Hematopoietic multipotent progenitor cell treated with erythropoietin and hydrocortisone succinate and interleukin-3 and kit ligand, for 15 days (in vitro differentiated cells): ENCODE measurements at places on chromosomes 2 and 18.

- DNase-seq, result no peak
Observed at GRCh38 chr2:235852526-235852920, 315.7 kb downstream of the GBX2 start.

DNA sequence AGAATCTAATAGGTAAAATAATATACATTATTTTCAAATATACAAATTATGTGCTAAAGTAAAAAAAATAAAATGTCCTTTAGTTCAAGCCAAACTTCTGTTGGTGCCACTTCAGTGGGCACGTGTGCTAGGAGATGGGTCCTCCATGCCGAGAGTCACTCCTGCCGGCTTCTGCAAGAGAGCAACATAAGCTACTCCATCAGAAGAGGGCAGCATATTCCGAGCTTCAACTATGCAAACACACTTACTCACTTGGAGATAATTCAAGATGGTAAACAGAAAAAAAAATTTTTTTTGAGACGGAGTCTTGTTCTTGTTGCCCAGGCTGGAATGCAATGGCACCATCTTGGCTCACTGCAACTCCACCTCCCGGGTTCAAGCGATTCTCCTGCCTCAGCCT is 24.4 kb downstream of the CNOT11 start:
- DNase-seq, result no peak

DNA sequence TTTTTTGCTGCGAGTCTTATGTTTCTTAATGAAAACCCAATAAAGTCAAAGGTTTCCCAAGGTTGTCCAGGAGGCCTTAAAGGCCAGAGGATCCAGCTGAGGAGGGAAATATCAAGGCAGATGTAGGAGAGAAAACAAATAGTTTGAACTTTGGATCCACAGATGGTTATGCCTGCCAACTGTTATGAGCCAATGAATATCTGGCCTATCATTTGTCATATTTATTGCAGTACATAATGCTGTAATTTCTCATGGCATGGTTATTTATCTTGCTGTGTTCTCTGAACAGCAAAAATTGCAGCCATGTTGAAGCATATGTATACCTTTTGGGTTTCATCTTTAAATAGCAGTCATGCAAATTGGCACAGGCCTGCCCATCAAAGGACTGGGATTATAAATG is 38.2 kb upstream of the CAVIN2 start:
- no peak for DNase-seq

DNA sequence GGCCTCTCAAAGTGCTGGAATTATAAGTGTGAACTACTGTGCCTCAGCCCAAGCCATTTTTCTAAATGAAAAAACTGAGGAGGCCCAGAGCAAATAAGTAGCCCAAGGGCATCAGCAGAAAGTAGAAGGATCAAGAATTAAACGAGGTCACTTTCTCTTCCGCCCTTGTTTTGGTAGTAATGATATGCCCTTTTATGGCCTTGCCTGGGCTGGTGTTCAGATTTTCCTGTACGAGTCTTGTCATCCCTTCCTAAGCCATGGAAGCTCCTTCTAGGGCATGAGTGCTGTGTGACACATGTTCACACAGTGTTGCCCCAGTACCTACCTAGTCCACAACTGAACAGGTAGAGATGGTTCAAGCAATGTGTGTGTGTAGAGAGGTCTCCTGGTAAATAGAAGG is 6.6 kb downstream of the HPCAL1 start:
- no peak for DNase-seq

GRCh38 chr2:1892529-1893250 is 148.4 kb upstream of the PXDN start:
- DNase-seq, result no peak

- no peak for DNase-seq
Observed at GRCh38 chr2:238797537-238797936, 50.3 kb upstream of the TWIST2 start.

DNA sequence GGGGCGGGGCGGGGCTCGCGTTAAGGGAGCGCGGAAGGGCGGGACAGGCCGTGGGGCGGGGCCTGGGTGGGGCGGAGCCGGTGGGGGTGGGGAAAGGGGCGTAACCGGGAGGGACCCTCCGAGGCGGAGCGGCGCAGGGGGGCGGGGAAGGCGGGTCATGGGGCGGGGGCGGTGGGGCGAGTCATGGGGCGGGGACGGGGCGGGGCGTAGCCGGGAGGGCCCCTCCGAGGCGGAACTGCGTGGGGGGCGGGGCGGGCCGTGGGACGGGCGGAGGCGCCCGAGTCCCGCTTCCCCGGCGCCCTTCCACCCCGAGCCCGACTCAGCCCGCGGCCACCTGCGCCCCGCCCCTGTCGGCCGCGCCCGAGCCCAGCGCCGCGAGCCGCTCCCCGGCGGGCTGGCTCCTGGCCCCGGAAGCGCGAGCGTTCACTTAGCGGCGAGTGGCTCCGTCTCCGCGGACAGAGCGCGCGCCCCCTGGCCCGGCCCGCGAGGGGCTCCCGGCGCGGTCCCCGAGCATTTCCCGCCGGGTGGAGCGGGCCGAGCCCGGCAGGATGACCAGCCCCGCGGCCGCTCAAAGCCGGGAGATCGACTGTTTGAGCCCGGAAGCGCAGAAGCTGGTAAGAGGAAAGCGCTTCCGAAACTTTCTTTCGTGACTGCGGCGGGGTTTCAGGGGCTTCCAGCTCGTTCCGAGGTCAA is 64.7 kb downstream of the LRRFIP1 start:
- DNase-seq, result peak; percentile 86

- no peak for DNase-seq
Observed at GRCh38 chr2:74501335-74502071, 2.1 kb upstream of the LBX2 start.

- DNase-seq, result no peak
Observed at GRCh38 chr2:138726681-138727080, 53.5 kb downstream of the NXPH2 start.

DNA sequence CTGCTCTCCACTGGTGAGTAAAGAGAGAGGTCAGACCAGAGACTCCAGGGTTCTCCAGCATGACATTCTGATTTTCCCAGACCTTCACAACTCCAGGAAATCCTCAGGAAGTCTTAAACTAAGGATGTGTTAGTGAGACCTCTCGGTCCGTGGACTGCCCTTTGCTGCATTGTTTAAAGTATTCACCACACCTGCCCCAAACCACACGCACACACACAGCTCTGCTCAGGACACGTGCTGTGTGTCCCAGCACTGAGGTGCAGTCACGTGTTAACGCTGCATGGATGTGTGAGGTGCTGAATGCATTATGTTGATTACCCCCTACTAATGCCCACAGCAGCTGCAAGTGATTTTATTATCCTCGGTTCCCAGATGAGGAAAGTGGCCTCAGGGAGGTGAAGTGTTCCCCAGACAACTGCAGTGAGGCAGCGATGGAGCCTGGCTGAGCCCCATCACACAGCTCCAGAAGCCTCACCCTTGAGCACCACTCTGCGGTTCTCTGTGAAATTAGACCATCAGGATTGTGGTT is 68.4 kb downstream of the TRAPPC12 start:
- no peak for DNase-seq

GRCh38 chr2:113083296-113083695 is 15.5 kb downstream of the IL1F10 start:
- no peak for DNase-seq

GRCh38 chr2:37005118-37005868 is 39.0 kb upstream of the STRN start:
- peak; percentile 59 for DNase-seq

DNA sequence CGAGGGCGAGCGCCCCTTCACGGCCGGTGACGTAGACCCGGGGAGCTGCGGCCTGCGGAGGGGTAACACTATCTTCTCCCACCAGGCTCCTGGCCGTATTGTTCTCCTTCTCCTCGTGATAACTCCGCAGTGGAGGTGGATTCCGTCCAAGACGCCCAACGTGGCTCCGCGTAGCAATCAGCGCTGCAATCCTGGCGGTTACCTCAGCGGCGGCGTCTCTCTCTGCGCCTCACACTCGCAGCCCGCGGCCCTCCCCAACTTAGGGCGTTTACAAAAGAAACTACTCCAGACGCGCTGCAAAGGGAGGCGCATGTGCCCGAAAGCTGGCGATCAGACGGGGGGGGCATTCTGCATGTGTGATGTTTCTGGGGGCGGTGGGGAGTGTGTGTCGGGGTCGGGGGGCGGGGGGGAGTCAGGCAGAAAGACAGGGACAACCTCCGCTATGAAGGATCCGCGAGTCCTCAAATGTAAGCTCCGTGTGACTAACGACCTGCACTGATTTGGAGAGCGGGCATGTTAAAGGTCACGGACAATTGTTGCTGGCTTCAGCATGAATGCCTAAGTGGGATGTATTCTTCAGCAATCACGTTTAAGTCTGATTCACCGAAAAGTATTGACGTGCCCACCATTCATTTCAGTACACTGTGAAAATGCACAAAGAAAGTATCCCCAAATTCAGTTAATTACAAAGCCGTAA is 1.3 kb upstream of the ZNF516 start:
- peak; percentile 36 for DNase-seq

DNA sequence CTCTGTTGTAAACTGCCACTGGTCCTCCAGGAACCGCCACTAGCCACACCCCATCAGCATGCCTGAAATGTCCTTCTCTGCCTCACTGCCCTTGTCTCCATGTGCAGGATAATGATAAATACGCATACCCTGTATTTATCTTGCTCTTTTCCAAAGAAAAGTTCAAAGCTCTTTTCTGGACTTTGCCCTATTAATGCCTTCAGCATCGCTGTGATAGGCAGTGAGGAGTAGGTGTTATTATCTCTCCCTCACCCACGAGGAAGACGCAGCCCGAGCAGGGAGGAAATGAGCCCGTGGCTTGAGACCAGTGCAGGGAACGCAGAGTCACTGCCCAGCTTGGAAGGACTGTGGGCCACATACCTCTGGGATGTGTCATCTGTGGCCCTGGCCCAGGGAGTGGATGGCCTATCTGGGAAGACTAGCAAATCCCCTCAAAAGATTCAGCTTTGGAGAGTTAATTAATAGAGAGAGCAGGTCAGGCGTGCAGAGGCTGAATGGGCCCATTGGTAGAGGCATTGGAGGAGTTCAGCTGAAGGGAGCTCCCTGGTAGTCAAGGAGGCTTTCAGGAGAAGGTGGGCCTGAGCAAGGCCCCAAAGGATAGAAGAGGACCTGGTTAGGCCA is 39.5 kb upstream of the MCFD2 start:
- no peak for DNase-seq

DNA sequence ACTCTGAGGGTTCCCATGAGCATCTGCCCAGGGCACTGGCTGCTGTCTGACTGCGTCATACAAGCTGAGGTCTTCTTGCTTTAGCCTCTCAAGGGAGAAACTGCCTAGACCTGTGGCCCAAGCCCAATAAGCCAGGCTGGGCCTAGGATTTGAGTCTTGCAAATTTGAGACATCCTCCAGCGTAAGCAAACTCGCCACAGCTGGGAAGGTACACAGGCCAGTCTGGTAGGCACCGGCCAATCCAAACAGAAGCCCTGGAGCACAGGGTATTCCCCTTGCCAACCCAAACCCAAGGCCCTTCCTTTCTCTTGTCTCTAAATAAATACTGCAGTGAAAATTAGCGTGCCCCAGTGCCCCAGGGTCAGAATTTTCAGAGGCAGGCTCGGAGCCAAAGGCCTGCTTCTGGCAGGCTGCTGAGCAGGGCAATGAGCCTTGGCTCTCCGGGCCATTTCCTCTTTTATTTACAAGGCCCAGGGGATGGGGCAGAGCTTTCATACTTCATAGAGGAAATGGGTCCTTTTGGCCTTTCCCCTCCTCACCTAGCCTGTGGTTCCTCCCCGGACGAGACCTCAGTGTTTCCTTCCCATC is 33.3 kb downstream of the POLR1A start:
- no peak for DNase-seq

DNA sequence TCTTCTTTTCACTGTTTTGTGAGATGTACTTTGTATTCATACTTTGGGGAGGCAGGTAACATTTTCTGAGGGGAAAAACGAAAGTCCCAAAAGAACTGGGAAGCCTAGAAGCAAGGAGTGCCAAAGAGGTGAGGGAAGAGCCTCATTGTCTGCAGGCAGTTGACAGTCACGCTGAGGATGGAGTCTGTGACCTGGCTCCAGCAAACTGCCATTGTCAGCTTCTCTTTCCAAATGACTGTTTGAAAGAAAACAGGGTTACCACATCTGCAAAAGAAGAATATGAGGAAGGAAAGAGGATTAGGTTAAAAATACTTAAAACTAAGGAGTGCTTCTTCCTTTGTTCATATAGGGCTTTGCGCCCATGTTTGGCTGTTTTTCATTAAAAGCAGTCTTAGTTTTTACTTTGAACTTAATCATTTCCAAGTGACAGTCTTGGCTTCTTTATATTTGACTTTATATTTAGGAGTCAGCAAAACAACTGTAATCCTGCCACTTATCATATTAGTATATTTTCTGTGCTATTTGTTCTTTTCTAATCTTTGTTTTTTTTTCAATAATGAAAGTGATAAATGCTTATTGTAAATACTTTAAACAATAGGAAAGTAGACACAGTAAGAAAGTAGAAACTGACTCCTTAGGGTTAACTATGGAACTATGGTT is 35.0 kb downstream of the CERS6 start:
- DNase-seq, result no peak

GRCh38 chr2:16774980-16775898 is 109.6 kb upstream of the CYRIA start:
- DNase-seq, result no peak

DNA sequence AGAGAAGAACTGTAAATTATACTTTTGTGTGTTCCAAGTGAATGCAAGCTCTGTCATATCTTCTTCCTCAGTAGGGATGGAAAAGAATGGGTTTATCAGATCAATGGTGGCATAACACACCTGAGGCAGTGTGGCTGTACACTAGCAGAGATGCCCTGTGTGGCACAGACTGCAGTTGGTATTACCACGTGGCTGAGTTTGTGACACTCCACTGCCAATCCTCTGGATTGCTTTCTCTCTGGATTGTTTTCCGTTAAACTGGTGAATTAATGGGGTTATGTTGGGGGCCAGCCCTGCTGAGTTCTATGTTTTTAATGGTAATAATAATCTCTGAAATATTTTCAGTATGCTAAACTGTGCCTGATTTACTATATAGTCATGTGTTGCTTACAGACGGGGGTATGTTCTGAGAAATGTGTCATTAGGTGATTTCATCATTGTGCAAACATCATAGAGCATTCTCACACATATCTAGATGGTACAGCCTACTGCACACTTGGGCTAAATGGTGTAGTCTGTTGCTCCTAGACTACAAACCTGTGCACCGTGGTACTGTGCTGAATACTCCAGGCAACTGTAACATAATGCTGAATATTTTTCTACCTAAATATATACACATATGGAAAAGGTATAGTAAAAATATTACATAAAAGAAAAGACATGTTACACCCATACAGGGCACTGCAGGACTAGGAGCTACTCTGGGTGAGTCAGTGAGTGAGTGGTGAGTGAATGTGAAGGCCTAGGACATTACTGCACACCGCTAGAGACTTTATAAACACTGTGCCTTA is 84.7 kb upstream of the ST6GAL2 start:
- DNase-seq, result no peak

- no peak for DNase-seq
Observed at GRCh38 chr2:209424781-209425470, 1.1 kb downstream of the MAP2 start.

- no peak for DNase-seq
Observed at GRCh38 chr2:158953454-158953853, 15.0 kb upstream of the TANC1 start.

GRCh38 chr2:122780251-122780650 is 1024.8 kb downstream of the TSN start:
- no peak for DNase-seq

DNA sequence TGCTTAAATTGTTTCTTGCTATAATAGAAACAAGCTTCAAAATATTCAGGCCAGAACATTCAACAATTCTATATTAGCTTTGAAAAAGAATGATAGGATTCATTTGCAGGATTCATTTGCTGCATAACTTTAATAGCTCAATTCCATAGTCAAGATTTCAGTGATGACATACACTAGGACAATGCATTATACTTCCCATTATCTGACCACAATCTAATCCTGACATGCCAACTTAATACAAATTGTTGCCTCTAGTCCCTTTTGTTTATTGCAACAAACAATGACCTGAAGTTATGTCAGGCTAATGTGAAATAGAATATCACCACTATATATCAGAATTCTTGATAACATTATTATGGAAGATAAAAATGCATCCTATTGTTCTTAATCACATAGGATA is 169.4 kb downstream of the DNAH7 start:
- no peak for DNase-seq
